ENCODE measurements at places on chromosomes 2 and 18. TPM values are rescaled to one million over a fixed set of nuclear protein-coding genes. Genes with fewer than 3 reads are reported as not detected.

Gene BIN1
- 1,643 TPM for total RNA-seq

DNA sequence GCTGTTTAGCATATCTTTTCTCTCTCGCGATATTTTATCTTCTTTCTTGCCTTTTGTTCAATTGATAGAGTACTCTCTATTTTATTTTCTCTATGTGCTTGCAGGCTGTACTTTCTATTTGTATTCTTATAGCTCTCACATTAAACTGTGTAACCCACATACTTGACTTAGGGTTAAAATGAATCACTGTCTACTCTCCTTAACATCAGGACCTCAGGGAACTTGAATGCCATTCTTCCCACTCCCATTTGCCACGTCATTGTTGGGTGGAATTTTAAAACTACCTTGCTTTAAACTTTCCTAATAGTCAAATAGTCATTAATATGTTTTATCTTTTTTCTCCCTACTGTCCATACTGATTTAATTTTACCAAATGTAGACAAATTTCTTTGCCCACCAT lies 269.7 kb downstream of the ALPK2 start:
- H3K27ac ChIP-seq: no peak overlapping the region
- no peak for DNase-seq
- no peaks in the 10 kb centered on the region for H3K36me3 ChIP-seq

GRCh38 chr18:8319798-8320489 lies 289.3 kb upstream of the RAB12 start:
- H3K4me3 ChIP-seq: no peak overlapping the region
- DNase-seq: no peak
- peaks cover 19% of the 10 kb centered on the region for H3K36me3 ChIP-seq
- no peaks in the 10 kb centered on the region for H3K27me3 ChIP-seq
- no peaks in the 10 kb centered on the region for H3K4me1 ChIP-seq

GRCh38 chr2:199946836-199947235 lies 8.5 kb downstream of the TYW5 start:
- no peak for DNase-seq
- H3K4me1 ChIP-seq: no peaks in the 10 kb centered on the region
- peaks cover 8% of the 10 kb centered on the region for H3K36me3 ChIP-seq
- no peaks in the 10 kb centered on the region for H3K27me3 ChIP-seq

DNA sequence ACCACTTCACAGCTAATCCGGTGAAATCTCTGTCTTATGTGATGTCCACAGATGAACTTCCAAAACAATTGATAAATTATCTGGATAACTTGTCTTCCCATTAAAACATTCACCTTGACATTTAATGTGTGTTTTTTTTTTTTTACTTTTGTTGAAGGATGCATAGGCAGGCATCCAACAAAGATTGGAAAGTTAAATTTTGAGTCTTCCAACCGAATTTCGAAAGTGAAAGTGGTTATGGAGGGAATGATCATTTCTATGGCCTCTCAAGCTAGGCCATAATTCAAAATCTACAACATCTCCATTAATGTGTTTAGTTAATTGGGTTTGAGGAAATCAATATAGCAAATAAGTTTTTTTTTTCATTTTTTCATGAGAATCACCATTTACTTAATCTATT lies 1495.5 kb upstream of the ACVR2A start:
- no peak for DNase-seq
- no peak overlapping the region for H3K4me3 ChIP-seq
- H3K27ac ChIP-seq: no peak overlapping the region
- H3K4me1 ChIP-seq: no peaks in the 10 kb centered on the region
- H3K36me3 ChIP-seq: no peaks in the 10 kb centered on the region
- H3K27me3 ChIP-seq: no peaks in the 10 kb centered on the region

Measured in psoas muscle (tissue), 8 donors.